CD4-positive, alpha-beta T cell treated with Interleukin-15 for 4 hours (primary cell): ENCODE measurements at places on chromosomes 13 and 19.

DNA sequence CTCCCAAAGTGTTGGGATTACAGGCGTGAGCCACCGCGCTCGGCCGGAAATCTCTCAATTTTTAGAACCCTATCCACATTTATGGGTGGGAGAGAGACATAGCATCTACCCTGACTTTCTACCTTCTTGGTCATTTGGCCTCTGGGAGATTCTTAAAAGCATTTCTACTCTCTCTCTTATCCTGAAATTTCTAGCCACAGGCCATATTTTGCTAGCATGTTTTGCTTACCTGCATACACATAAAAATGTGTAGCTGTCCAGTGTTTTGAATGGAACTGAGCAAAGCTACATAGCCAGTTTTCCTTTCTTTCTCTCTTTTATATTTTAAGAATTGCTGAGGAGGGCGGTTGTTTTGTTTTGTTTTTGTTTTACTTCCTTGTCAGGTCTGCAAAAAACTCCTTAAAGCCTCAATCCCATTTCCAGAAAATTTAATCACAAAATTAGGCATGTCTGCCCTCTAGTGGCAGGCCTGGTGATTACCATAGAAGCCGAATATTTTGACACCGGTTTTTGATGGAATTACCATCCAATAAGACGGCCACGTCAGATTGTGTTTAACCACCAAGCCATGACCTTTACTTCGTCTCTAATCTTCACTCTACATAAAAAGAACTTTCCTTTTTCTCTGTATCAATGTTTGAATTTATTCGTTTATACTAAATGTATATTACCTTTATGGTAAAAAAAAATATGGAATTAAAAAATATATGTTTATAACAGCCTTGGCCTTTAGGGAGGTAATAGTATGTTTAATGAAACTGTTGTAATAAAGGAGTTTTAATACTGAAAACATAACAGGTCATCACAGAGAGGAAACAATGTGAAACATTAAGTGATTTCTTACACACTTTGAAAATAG lies 34.4 kb upstream of the OXGR1 start:
- DNase-seq: peak; percentile 51

GRCh38 chr19:1231729-1232637 lies 5.8 kb downstream of the CBARP start:
- no peak for DNase-seq

GRCh38 chr19:6161271-6161850 lies 25.9 kb downstream of the ACSBG2 start:
- DNase-seq: peak; percentile 55

DNA sequence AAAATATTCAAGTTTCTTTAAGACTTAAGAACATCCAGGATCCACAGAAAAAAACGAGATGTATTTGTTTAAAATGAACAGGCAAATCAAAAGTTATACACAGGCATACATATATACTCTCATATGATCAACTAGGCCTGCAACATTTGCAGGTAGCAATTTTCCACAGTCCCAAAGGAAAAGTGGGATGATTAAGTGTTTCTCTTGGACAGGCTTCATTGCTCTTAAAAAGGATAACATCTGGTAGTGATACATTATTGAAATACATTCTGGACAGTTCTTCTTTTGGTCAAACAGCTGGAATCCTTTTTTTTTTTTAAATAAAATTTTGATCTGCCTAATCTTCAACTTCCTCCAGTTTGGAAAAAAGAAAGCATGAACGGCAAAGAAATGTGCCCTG lies 114.8 kb upstream of the TDRD3 start:
- DNase-seq: no peak

DNA sequence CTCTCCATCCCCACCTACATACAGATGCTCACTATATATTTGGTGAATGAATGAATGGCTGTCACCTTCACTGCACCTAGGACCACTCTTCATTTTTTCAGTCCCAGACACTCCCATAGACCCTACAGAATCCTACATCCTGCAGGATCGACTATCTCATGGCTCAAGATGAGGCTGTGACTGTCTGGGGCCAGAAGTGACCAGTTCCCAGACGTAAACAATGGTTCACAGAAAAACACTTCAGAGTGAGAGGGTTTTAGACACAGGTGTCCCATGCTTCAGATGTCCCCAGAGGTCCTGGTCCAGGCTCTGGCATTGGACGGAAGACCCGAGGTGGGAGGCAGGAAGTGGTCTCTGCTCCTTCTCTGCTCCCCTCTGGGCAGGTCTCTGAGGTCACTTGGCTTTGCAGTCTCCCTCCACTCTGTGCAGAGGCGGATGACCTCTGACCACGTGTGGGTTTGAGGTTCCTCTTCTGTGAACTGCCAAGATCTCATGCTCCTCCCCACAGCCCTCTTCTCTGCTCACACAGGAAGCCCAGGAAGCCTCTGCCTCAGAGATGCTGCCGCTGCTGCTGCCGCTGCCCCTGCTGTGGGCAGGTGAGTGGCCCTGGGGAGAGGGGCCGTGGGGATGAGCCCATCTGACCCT lies 24.9 kb downstream of the SIGLEC7 start:
- peak; percentile 23 for DNase-seq

- DNase-seq: no peak
These were observed 13.6 kb upstream of the GALP start for GRCh38 chr19:56162258-56162657.

- no peak for DNase-seq
These were observed 14.2 kb downstream of the KLF5 start for GRCh38 chr13:73073050-73073449.

- no peak for DNase-seq
These were observed 194.3 kb downstream of the TEX29 start for GRCh38 chr13:111514610-111515306.

- no peak for DNase-seq
These were observed 4.4 kb upstream of the STARD13 start for GRCh38 chr13:33289966-33290365.

DNA sequence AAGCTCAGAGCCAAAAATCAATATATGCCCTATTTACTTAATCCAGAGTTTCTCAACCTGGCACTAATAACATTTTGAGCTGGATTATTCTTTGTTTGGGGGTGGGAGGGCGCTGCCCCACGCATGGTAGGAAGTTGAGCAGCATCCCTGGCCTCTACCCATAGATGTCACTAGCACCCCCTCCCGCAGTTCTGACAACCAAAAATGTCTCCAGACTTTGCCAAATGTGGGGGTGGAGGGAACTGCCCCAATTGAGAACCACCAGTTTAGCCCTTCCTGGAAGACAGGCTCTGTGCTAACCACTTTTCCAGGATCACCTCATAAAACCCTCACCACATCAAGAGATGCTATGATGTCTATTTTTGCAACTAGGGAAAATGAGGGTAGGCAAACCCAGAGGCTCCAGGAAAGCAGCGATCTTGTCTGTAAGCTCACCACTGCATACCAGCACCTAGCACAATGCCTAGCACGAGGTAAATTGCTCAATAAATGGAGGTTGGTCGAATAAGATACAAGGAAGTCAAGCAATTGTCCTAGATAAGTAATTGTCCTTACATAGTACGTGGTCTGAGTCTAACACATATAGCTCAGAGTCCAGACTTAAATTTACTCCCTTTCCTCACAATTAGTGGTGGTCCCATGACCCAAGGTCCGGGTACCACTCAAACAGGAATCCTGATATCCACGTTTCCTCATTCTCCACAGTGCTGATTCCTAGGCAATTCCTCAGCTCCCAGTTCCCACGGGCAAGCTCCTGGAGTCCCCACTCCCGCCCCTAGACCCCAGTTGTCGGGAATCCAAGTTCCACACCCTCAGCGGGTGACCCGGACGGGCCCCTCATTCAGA lies 892 bp downstream of the TRIR start:
- DNase-seq: peak; percentile 39

DNA sequence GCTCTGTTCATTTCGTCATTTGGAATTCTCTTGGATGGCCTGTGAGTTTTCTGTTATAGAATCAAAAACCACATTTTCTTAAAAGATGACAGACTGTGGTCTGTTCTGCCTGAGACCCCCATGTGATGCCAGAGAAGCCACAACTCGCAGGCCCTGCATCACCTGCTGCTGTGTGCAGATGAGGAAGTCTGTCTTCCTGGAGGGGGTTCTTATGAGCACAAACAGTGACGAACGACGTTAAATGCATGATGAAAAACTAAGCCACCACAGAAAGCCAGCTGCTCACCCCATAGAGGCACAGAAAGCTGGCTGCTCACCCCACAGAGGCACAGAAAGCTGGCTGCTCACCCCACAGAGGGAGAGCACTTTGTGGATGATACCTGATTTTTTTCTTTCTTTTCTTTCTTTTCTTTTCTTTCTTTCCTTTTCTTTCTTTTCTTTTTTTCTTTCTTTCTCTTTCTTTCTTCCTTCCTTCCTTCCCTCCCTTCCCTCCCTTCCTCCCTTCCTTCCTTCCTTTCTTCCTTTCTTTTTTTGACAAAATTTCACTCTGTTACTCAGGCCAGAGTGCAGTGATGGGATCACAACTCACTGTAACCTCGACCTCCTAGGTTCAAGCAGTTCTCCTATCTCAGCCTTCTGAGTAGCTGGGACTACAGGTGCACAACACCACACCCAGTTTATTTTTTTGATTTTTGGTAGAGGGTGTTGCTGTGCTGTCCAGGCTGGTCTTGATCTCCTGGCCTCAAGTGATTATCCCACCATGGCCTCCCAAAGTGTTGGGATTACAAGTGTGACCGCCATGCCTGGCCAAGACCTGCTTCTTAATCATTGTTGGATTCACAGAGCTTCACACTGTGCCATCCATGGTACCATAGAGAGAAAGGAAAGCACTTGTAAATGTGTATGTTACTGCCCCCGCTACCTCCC lies 1191.4 kb downstream of the UQCRFS1 start:
- no peak for DNase-seq

DNA sequence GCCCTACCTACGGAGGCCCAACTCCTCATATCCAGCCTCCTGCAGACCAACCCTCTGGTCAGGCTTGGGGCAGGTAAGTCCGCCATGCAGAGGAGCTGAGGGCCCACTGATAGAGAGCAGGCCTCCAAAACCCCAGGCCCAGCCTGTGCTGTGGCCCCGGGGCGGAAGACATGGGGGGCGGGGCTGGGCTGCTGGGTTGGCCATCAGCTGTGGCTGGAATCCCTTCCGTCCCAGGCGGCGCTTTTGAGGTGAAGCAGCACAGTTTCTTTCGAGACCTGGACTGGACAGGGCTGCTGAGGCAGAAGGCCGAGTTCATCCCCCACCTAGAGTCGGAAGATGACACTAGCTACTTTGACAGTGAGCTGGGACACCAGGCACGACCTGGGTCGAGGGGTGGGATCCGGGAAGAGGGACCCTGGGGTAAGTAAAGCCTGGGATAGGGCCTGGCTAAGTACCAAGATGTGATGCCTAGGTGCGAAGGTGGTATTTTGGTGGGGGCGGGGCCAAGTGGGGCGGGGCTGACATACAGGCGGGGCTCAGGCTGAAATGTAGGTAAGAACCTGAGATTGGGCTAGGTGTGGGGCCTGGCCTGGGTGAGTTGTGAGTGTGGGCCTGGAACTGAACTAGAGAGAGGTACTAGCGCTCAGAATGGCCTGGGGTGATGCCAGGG lies 15.4 kb downstream of the DNASE2 start:
- DNase-seq: no peak

GRCh38 chr13:90171649-90172048 lies 1175.8 kb upstream of the MIR17HG start:
- DNase-seq: no peak
